ENCODE measurements at places on chromosomes 5 and 9.
A peak's percentile ranks its signal among the peaks of the same experiment; 100 is the strongest.

GRCh38 chr9:34218446-34218845, 39.6 kb downstream of the UBAP1 start:
- DNase-seq, result no peak

- DNase-seq, result no peak
Measured at GRCh38 chr5:145776886-145777285, 58.3 kb downstream of the PRELID2 start.

DNA sequence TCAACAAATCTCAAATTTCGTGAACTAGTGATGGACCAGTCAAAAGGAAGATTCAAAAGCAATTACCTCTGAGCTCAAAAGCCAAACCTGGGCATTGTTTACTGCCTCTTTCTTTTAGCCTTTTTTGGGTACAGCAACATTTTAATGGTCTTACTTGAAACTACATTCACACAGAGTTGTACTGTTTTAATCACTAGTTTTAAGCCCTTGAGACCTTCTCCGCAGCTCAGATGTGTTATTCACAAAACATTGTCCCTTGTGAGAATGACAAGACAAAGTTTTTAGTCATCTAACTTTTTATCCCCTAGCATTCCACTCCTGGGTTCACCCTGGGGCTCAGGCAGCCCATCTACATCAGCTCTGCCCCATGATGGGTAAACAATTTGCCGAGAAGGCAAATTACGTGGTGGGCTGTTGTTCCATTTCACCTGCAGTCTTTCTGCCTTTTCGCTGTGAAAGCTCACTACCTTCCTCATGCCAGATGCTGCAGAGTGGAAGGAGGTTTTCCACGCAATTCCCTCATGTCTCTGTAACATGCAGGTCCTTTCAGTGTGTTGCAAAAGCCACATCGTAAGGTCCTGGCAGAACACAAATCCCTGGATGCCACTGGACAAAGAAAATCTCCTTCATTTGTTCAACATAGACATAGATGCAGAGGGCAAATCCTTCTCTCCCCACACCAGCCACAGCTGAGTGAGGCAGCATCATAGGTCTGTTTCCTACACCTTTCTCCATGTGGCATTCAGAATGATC, 175.7 kb downstream of the EBF1 start:
- no peak for DNase-seq

- DNase-seq, result no peak
Measured at GRCh38 chr5:10118150-10118549, 131.5 kb downstream of the ATPSCKMT start.

DNA sequence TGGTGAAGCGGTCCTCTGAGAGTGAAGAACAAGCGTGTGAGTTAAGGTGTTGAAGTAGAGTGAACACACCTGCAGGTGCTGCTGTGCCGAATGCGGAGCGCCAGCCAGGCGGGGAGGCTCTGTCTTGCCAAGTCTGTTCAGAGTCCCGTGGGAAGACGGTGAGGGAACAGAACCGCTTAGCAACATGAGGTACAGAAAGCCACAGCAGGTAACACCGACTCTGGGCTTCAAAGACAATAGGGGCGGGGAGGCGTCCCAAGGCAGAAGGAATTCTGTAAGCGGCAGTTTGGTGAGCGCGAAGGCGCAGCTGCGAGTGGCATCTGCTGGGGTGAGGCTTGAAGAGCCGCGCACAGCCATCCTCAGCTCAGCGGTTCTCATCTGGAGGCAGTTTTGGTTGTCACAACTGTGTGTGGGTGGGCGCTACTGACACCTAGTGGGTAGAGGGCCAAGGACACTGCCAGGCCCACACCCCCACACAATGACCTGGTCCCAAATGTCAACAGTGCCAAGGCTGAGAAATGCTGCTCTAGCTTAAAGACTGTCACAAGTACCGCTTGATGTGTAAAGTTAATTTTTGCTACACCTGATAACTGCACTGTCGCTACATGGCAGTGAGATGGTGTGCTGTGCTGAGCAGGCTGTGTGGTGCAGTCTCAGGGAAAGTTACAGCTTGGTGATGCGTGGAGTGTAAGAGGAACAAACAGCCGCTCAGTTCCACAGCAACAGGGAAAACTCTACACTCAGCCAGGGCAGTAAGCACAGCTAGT, 67.4 kb upstream of the TBC1D9B start:
- peak; percentile 20 for DNase-seq

DNA sequence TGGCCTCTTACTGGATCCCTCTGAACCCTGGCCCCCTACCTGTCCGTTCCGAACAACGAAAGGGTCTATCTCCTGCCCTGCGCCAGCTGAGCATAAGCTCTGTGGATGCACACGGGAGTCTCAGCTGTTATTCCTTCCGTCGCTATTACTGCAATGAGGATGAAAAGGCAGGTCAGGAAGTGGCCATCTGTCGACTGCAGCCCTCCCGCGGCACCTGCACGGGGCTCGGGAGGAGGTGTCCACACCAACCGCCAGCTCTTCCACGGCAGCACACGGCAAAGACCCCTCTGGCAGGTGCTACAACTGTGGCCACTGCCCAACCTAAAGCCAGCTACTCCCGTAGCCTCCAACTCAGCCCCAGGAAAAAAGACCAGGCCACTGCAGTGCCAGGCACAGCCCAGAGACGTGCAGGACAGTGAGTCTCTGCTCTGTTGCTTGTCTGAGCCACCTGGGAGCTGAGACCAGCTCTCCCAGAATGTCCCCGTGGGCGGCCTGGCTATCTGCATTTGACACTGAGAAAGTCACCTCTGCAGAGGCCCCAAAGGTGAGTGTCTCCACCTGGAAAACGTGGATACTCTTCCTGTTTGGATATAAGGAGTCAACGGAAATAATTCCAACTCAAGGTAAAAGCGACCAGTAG, 19.1 kb downstream of the CAMSAP1 start:
- DNase-seq, result no peak

GRCh38 chr5:59066367-59067163, 483.7 kb downstream of the RAB3C start:
- DNase-seq, result no peak

GRCh38 chr5:77211691-77212047, 1.2 kb downstream of the PDE8B start:
- DNase-seq, result no peak

- no peak for DNase-seq
Measured at GRCh38 chr9:94912700-94913249, 186.3 kb downstream of the AOPEP start.

GRCh38 chr9:21504894-21505293, 22.8 kb upstream of the IFNE start:
- DNase-seq, result no peak

- no peak for DNase-seq
Measured at GRCh38 chr5:116722651-116723050, 148.0 kb upstream of the SEMA6A start.

- DNase-seq, result no peak
Measured at GRCh38 chr5:5473226-5473625, 50.7 kb downstream of the ICE1 start.

DNA sequence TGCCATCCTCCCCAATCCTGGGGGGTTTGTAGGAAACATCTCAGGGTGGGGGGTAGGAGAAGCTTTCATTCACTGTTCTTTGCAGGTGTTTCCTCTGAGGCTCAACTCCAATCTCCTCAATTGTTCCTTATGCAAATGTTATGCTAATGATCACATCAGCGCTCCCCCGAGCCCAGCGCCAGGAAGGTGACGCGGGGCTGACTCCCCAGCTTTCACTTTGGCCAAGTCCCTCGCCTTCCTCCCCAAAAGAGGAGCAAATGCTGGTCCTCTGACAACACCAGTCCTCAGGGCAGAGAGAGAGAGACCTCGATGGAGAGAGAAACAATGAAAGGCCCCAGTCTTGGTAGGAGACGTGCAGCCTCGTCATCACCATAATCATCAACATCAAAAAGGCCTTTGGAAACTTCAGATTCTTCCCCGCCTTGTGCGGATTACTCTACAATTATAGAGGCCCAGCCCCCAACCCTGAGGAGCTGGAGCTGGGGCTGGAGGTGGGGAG, 39.1 kb downstream of the PCDH1 start:
- no peak for DNase-seq

DNA sequence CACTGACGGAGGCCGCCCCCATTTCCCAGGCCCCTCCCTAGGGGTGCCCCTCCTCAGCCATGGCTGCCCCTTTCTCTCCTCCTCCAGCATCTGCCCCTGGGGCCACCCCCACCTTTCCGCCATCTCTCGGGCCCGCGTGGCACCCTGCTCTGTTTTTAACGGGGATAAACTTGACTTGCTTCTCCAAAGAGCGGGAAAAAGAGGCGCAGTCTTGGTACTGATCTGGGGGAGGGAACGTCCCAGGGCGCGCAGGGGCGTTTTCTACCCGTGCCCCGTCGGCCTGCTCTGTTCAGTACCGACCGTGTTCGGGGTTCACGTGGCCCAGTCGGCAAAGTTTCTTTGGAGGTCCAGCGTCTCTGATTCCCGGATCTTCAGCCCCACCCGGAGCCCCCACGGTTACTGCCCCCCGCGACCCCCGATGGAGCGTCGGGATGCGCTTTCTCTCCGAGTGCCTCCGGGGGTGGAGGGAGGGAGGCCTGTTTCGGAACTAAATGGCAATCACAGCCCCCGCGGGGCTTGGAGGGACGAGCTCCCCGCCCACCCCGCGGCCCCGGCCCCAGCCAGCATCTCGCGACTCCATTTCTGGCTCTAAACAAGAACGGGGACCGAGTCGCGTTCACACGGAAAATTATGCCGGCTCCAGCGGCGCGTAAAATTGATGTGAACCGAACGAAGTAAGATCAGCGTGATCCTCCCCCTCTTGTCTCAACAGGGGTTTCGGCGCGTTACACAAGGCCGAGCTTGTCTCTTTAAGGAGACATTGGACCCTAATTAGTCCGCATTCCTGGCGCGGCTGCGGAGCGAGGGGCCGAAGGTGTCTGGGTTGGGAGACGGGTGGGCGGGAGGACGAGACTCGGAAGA, 1.1 kb upstream of the TLE4 start:
- peak; percentile 55 for DNase-seq

DNA sequence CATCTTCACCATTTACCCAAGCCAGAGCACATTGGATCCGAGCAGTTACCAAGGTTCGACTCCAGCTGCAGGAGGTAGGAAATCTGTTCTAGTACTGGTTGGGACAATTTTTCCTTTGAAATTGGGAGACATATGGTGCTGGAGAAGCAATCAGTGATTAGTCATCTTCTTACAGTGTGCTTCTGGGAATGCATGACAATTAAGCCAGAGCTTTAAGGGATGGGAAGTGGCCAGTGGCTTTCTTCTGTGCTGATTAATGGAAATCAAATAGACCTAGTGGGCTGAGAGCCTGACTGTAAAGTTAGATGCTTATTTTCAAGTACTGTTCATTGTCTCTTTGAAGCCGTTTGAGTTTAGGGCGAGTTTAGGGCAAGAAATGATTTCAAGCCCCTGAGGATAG, 152.1 kb downstream of the UNC13B start:
- DNase-seq, result no peak

DNA sequence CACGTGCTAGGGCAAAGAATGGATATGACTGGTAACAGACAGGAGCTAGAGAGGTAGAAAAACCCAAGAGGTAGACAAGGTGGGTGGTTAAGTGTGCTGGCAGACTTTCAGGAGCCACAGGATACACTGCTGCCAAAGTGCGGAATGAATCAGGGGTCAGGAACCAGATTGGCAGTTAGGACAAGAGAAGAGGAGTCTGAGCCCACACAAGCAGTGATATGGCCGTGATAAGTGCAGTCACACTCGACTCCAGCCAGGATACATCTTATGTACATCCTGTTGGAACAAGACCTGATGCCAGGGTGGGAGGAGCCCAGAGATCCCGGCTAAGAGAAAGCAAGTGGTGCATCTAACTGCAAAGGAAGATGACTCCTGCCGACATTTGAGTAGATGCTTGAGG, 10.0 kb downstream of the SLIT3 start:
- no peak for DNase-seq

GRCh38 chr5:157613385-157614245, 38.0 kb upstream of the ADAM19 start:
- DNase-seq, result no peak
